ENCODE measurements at places on chromosomes 2 and 18.

DNA sequence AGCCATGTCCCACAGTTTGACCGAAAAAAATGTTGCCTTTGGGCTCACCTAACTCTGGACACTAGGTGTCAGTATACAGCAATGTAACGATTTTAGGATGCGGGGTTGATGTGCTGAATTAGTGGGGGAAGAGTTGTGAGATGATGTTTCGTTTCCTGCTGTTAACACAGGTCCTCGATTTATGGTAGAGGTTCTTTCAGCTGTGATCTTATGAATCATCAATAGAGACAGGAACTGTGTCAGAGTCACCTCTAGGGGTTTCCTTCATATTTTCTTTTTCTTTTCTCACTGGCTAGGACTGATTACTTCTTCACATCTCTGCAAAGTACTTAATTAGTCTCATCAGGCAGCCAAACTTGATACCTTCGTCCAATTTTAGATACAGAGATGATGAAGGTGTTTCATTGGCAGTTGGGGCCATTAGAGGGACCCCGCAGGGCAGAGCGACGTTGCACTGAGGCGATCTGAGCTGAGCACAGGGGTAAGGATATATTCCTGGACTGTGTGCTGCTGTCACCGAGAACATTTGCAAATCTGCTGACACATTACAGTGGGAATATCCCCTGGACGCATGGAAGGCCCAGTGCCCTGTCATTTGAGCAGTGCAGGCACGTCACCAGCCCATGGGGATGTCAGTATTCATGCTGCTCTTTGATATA is 10.2 kb upstream of the MMADHC start:
- no peak for DNase-seq

DNA sequence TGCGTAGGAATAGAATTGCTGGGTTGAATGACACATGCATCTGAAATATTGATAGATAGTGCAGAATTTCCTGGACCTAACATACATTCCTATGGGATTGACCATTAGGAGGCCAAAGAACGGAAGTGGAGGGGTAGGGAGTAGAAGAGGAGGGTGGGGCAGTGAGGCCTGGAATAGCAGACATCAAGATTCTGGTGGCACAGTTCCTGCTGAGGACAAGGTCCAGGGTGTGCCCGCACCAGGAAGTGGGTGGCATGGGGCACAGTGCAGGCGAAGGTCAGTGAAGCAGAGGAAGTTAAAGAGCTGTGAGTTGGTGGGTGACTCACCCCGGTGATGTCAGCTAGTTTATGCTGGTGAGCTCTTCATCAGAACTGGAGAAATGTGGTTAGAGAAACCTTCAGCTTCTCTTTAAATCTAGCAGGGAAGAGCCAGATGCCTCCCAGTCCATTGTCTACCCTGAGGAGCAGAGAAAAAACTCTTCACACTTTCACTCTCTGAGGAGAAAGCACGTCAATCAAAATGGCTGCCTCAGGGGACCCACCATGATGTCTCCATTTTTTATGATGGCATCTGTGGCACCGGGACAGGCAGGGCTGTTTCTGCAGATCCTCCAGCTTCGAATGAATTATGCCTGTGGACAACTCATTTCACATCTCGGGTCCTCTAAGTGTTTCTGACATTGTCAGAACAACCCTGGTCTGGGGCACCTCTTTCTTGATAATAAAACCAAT is 55.9 kb upstream of the CTLA4 start:
- DNase-seq: peak; percentile 58

DNA sequence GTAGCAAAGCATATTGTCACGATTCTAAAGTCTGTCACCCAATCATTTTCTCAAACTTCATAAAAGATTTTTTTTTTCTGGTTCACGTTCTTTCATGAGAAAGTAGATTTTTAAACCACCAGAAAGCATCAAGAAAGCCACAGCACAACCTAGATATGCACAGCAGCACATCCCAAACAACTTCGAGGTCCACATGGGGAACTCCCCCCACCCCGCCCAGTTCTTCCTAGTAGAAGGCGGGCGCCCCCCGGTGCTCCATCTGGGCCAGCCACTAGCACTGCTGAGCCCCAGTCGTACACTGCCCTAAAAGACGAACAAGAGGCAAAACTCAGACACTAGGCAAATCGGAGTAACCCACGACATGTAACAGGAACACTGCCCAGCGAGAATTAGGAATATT is 15.5 kb downstream of the HDLBP start:
- peak; percentile 58 for DNase-seq

GRCh38 chr2:58293056-58293455 is 51.9 kb upstream of the FANCL start:
- DNase-seq: no peak

- no peak for DNase-seq
Observed at GRCh38 chr2:101828257-101828656, 130.8 kb downstream of the MAP4K4 start.

DNA sequence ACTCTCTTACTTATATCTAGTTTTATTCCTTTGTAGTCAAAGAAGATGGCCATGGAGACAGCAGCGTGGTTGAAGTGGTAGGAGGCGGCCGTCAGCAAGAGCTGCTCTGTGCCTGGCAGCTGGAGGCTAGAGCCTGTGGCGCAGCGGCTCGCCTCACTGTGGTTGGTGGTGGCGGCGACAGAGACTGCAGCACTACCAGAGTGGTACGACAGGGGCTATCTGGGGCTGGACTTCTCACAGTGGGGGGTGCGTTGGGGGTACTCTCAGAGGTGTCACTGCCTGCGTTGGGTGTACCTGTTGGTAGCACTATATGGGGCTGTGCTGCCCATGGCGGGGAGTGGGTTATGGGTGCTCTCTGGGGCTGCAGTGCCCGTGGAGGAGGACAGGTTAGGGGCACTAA is 8.5 kb upstream of the ANKRD62 start:
- DNase-seq: no peak

GRCh38 chr2:191018643-191019119 is 4.7 kb upstream of the STAT1 start:
- no peak for DNase-seq

GRCh38 chr18:25341831-25342230 is 10.1 kb downstream of the ZNF521 start:
- DNase-seq: no peak

Data from activated T-cell treated with anti-CD3 and anti-CD28 coated beads, Interleukin-2, amount 50 U/mL, for 1 hour (primary cell).